Fibroblast of skin of left biceps (primary cell): ENCODE measurements at places on chromosomes 11 and 22.

GRCh38 chr11:76445121-76446084, 585 bp downstream of the EMSY start:
- peak; percentile 53 for DNase-seq

DNA sequence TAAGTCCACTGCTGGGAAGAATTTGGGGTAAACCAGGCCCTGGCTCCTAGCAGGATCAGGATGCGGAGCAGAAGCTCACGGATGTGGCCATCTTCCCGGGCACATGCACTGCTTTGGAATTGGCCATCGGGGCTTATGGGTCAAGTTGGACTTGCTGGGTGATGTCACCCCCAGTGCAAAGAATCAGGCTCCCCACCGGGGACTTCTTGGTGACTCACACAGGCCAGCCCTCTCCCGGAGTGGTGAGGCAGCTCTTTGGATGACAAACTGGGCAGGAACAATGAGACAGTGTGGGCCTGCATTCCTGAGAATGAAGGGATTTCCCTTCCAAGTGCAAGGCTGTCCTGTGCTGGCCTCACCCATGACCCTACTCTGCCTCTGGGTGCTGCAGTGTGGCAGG, 128.8 kb upstream of the ANO1 start:
- no peak for DNase-seq

DNA sequence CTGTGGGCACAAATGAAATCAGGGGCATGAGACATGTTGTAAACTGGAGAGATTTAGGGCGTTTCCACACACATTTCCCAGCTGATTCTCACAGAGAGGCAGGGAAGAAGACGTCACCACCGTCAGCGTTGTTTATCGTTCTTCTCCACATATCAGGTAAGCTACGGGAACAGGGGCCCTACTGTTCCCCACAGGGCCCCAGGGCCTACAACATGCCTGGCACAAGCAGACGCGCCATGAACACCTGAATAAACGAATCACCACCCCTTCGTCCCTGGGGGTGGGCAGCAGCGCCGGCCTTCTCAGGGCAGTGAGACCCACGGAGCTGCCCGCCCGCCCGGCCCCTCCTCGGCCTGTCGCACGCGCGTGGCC, 342 bp downstream of the EFCAB6 start:
- no peak for DNase-seq

- DNase-seq, result no peak
Observed at GRCh38 chr11:32440916-32441315, 5.6 kb upstream of the WT1 start.

GRCh38 chr22:33296941-33297340, 238.8 kb upstream of the SYN3 start:
- no peak for DNase-seq

DNA sequence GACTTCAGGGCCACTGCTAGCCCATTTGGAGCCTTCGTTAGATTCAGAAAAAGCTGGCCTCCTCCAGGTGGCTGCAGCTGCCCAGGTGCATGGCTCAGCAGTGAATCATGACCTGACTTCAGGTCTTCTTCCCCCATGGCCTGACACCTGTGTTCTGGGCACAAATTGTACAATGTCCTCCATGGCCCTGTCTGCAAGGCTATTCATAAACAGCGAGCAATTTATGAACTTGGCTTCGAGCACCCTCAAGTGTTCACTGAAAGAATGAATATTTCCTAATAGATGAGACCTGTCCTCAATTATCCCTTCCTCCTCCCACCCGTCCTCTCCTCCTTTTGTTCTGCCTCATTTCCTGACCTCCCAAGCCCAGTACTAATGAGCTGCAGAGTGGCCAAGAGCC, 12.2 kb upstream of the VPS37C start:
- DNase-seq, result no peak

- DNase-seq, result no peak
Observed at GRCh38 chr11:43988040-43988817, 45.8 kb downstream of the C11orf96 start.

DNA sequence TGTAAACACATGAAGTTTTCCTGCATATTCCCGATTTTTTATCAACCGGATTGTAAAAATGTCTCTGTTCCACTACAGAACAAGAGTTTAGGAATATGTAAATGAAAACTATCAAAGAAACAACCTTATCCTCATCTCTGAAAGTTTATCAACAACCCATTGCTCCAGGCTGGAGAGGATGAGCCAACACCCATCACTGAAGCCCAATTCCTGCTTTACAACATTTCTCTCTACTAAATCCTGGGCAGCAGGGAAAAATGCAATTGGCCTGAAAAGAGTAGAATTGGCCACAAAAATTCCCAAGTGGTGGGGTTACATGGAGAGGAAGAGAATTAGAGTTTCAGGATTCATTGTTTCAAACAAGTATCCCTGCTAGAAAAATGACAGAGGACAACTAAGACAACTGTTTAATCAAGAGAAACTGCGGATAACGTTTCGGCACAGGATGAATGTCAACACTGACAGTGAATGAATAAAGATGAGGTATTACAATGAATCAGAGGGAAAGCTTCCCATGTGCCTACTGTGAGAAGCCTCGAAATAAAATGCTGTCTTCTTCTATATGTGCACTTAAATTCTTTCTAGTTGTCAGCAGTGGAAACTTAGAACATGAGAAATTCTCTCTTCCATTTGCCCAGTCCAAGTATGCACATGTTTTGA, 317.3 kb upstream of the ANO3 start:
- DNase-seq, result no peak

DNA sequence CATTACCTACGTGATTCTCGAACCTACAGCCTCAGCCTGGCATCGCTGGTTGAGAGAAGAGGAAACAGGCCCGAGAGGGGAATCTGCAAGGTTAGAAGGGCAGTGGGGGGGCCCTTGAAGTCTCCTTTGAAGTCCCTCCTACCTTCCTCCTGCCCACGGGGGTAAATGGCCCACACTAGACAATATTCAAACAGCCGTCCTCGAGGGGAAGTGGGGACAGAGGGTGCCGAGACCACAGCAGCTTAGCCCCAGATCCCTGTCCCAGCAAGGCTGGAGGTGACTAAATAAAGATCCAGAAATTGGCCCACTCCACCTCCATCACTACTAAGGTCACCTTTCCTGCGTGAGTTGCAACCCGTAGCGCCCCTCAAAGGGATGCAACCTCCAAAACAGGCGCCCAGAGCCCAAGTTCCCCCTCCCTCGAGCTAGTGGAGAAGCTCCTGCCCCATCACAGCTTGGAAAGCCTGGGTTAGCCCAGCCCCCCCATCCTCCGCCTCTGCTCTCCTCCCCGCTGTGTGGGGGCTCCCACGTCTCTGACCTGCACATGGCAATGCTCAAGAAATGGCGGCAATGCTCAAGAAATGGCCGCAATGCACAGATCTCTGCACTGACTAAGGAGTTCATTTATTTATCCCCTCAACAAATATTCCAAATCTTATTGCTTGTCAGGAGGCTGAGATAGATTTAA, 788 bp upstream of the RASL10A start:
- DNase-seq, result no peak

DNA sequence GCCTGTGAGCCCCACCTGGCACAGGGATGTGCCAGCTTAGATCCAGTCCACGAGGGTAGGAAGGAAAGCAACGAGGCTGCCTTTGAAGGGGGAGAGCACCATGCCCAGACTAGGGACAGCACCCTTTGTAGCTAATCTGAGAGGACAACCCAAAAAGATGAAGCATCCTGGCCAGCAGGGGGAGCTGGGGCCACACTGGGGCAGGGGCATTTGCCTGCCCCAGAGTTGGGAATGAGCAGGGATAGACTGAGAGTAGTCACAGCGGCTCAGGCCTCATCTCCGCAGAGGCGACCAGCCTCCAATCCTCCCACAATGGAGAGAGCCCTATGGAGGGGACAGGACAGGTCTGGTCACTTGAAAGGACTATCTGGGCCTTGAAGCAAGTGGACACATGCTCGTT, 16.4 kb downstream of the LMO1 start:
- no peak for DNase-seq

- DNase-seq, result no peak
Observed at GRCh38 chr22:46524203-46524740, 13.1 kb downstream of the CELSR1 start.

- no peak for DNase-seq
Observed at GRCh38 chr11:131896978-131897615, 526.7 kb downstream of the NTM start.

DNA sequence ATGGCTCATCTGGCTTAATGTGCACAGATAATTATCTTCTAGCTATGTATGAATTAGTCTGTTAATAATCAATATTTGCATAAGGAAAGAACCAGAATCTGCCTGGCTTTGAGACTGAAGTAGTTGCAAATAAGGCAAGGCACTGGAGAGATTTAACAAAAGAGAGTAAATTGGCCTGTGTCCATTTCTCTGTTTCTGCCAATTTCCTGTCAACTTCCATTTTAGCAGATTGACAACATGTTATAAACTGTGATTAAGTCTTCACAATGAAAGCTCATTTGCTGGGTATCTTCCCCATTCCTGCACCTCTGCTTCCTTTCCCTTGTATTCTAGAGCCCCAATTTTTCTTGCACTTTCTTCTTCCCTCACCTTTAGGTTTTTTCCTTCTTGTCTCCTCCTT, 5.3 kb upstream of the TMEM123 start:
- no peak for DNase-seq
